ENCODE measurements at places on chromosomes 6 and 20. TPM values are rescaled to one million over a fixed set of nuclear protein-coding genes. Genes with fewer than 3 reads are reported as not detected.

DNA sequence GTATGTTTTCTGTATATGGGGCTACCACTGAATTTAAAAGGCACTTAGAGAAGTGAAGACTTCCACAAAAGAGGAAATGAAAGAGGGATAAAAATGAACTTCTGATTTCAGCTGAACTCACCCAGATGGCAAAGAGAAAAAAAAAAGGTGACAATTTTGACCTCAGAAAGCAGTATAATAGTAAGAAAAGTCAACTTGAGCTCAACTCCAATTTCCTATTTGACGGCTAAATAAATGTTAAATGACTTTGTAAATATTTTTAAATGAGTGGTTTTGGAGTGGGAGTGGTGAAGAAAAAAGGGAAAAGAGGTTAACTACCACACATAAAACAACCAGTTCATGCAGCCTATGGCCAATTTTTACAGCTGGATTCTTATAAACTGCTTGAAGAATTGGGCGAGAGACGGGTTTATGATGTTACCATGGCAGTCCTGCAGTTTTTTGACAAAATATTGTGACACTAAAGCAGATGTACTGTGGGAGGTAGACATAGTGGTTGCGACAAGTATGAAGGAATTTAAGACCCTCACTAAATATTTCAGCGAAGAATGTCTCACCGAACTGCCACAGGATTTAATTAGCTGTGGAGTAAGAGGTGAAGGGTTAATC lies 49.8 kb upstream of the ADTRP start:
- H3K4me1 ChIP-seq: no peaks in the 10 kb centered on the region
- H3K36me3 ChIP-seq: no peaks in the 10 kb centered on the region
- no peak overlapping the region for H3K27ac ChIP-seq

Gene SIGLEC1
- total RNA-seq: 4.6 TPM

Gene FAXC
- 0.44 TPM for total RNA-seq

GRCh38 chr6:1228754-1229191 lies 83.1 kb upstream of the FOXQ1 start:
- no peak for DNase-seq
- no peaks in the 10 kb centered on the region for H3K27me3 ChIP-seq
- no peak overlapping the region for H3K4me3 ChIP-seq
- no peaks in the 10 kb centered on the region for H3K4me1 ChIP-seq

Gene SLC22A23
- total RNA-seq: 85.7 TPM

DNA sequence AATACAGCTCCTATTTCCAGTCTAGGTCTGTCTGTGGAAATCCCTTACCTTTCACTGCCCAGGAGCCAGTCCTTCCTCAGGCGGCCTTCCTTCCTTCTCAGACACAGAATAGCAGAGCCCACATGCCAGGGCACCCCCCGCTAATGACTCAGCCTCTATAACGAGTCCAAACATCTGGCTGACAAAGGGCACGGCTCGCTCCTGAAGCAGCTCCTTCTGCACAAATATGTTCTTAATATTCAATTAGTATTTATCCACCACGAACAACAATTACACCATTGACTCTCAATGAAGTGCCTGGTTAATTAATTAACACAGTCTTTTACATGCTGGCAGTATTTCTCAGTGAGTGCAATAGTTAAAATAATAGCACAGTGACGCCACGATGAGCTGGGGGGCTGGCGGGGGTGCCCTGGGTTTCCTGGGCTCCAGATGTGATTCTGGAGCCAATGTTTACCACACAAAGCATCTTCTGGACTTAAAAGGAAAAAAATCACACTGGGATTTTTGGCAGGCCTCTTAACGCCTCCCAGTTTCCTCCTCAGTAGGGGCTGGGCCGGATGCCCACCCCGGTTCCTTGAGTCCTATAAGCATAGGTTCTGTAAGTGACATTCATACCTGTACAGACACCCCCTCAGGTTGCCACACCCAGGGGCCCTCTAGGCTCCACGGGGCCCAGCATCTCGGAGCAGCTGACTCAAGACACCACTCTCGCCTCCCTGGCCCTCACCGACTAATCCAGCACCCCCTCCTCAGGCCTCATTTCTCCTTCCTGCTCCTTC lies 158.6 kb upstream of the MLN start:
- no peaks in the 10 kb centered on the region for H3K36me3 ChIP-seq
- H3K4me1 ChIP-seq: no peaks in the 10 kb centered on the region
- DNase-seq: no peak
- no peak overlapping the region for H3K4me3 ChIP-seq
- no peak overlapping the region for H3K27ac ChIP-seq
